ENCODE measurements at places on chromosomes 13 and 19.
A peak's percentile ranks its signal among the peaks of the same experiment; 100 is the strongest.

DNA sequence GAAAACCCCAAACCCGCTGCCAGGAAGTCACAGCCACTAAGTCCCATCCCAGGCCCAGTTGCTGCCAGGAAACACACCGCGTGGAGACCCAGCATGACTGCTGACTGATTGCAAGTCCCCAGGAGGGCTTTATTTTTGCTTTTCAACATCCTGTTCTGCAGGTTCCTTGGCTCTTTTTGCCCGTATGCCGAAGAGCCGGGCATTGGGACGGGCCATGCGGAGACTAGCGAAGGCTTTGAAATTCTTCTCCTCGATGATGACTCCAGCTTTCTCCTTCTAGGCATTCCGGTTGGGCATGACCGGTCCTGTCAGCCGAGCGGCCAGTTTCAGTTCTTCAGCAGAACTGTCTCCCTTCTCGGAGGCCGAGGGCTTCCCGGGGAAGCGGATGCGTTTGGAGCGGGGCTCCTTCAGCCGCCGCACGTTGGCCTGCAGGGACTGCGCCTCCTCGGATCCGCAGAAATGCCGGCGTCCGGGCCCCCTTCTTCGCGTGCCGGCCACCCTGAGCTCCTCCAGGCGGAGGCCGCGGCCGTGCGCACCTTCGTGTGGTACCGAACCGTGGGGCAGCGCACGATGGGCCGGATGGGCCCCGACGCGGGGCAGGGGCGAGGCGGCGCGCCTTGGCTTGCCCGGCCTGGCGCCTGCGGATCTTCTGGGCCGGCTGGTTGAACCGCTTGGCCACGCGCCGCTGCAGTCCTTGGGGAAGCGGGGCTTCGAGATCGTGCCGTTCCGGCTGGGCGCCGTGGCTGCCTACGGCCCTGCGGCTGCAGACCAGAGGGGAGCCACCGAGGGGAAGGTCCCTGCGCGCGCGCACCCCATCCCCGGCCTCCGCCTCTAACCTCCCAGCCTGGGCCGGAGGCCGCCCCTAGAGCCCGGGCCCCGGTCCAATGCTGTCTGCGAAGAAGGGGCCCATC, 15.2 kb downstream of the ZSCAN5C start:
- peak; percentile 51 for DNase-seq

- DNase-seq = no peak
Observed at GRCh38 chr19:48553676-48554384, 1.9 kb downstream of the SULT2B1 start.

- no peak for DNase-seq
Observed at GRCh38 chr19:585551-586110, 4.0 kb upstream of the HCN2 start.

- DNase-seq = no peak
Observed at GRCh38 chr13:48750588-48751383, 97.1 kb downstream of the CYSLTR2 start.

- DNase-seq = peak; percentile 3
Observed at GRCh38 chr13:89361909-89362308, 1690.7 kb downstream of the SLITRK5 start.

DNA sequence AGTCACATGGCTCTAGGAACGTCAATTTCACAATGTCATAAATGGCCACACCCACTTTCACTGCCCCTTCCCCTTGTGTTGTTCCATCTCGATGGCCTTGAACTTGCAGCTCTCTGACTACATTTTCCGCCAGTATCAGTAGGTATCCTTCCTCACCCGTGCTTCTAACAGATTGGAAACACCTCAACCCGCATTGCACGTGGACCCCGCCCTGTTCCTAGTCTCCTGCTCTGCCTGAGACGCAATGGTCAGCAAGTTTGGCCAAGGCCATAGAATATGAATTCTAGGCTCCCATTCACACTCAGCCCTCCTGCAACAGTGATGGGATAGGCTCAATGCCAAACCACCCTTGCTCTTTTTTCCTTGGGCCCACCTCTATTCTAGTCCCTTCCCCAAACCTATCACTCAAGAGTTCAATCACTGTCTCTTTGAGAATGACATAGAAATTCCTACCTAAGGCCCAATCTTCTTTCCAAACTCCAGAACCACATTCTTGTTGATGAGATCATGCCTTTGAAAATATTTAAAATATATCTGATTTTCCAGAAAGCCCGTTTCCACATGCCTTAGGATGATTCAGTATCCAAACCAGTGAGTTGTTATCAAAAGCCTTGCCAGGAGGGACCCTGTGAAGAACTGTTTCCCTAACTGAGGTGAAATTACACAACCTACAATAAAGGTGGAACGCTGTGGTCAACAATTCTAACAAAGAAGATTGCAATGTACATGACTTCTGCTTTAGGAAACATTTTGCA, 334.6 kb downstream of the MYO16 start:
- DNase-seq = no peak

DNA sequence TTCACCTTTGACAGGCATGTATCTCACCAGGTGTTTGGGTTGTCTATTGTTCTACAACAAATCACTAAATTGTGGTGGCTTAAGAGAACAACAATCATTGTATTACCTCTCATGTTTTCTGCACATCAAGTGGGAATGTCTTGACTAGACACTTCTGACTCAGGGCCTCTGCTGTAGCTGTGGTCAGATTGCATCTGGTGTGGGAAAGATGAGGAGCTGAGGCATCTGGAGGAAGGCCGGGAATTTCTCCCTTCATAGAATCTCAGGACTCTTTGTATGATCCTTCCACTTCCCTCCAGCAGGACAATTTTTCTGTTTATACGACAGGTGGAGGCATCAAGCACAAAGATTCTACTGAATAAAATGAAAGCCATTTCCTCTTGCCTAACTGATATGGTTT, 511.8 kb upstream of the NBEA start:
- no peak for DNase-seq

- DNase-seq = peak; percentile 44
Observed at GRCh38 chr13:95710313-95710712, 33.4 kb downstream of the DNAJC3 start.

DNA sequence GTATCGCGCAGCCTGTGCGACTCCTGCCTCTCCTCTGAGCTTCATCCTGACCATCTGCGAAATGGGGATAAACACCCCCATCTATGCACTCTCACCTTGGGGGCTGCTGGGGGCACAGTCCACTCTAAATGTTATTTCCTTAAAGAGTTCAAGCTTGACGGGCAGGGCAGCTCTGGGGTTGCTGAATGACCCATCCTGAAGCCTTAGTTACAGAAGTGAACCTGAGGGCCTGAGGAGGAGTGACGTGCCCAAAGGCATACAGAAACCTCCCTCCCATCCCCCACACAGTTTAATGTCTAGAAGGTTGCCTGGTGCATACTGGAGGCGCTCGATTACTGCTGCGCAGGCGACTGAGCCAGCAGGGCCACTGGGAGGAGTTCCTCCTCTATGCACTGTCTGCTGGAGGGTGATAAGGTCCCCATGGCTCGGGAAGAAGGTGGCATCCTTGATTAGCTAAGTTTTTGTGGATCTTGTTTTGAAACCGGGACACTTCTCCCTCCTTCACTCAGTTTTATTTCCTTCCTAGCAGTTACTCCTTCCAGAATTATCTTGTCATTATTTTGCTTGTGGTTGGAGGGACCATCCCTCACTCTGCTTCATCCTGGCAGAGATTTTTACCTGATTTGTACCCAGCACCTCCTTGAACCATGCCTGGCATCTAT, 572 bp upstream of the FKBP8 start:
- peak; percentile 84 for DNase-seq

- no peak for DNase-seq
Observed at GRCh38 chr13:108166078-108166477, 49.3 kb downstream of the LIG4 start.

- DNase-seq = no peak
Observed at GRCh38 chr19:33674626-33675367, 53.0 kb downstream of the CHST8 start.

DNA sequence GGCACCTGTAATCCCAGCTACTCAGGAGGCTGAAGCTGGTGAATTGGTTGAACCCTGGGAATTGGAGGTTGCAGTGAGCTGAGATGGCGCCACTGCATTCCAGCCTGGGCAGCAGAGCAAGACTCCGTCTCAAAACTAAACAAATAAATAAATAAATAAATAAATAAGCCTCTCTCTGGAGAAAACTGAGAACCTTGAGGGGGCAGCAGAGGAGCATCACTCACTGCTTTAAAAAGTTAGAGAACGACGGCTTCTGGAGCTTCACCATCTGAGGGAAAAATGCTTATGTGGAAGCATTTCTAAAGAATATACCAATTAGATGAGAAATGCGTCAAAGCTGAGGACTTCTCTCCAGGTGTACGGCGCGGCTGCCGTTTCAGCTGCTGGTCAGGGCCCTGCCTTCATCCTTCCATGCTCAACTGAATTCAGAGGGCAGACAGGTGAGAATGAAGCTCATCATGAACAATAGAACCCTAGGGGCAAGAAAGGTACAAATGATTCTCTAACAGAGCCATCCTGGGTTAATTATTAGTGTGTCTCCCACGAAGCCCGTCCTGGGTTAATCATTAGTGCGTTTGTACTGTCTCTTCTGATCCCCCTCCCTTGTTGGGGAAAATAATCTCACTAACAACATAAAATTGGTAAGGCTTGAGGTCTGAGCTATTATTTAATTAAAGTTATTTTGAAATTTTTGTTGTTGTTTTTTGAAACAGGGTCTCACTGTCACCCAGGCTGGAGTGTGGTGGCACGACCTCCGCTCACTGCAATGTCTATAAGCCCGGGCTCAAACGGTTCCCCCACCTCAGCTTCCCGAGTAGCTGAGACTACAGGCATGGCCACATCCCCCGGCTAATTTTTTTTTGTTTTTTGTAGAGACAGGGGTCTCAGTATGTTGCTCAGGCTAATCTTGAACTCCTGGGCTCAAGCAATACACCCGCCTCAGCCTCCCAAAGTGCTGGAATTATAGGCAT, 80.1 kb downstream of the IPO5 start:
- peak; percentile 3 for DNase-seq

- peak; percentile 51 for DNase-seq
Observed at GRCh38 chr19:12668932-12669269, 2.3 kb downstream of the WDR83 start.

DNA sequence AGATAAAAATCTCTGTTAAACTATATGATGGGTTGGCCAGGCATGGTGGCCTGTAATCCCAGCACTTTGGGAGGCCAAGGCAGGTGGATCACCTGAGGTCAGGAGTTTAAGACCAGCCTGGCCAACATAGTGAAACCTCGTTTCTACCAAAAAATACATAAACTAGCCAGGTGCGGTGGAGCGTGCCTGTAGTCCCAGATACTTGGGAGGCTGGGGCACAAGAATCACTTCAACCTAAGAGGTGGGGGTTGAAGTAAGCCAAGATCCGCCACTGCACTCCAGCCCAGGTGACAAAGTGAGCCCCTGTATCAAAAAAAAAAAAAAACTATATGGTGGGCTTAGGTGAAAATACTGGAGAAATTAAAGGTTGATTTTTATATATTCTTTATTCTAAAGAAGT, 11.3 kb downstream of the TBC1D4 start:
- DNase-seq = no peak

GRCh38 chr19:33143897-33144405, 12.0 kb downstream of the WDR88 start:
- DNase-seq = peak; percentile 71

- DNase-seq = peak; percentile 51
Observed at GRCh38 chr19:2239771-2240770, 3.4 kb downstream of the SF3A2 start.

- no peak for DNase-seq
Observed at GRCh38 chr13:23870356-23871140, 18.7 kb downstream of the MIPEP start.
